ENCODE measurements at places on chromosomes 5 and 9.

GRCh38 chr5:155952486-155953089 lies 374.4 kb upstream of the SGCD start:
- no peak for DNase-seq

DNA sequence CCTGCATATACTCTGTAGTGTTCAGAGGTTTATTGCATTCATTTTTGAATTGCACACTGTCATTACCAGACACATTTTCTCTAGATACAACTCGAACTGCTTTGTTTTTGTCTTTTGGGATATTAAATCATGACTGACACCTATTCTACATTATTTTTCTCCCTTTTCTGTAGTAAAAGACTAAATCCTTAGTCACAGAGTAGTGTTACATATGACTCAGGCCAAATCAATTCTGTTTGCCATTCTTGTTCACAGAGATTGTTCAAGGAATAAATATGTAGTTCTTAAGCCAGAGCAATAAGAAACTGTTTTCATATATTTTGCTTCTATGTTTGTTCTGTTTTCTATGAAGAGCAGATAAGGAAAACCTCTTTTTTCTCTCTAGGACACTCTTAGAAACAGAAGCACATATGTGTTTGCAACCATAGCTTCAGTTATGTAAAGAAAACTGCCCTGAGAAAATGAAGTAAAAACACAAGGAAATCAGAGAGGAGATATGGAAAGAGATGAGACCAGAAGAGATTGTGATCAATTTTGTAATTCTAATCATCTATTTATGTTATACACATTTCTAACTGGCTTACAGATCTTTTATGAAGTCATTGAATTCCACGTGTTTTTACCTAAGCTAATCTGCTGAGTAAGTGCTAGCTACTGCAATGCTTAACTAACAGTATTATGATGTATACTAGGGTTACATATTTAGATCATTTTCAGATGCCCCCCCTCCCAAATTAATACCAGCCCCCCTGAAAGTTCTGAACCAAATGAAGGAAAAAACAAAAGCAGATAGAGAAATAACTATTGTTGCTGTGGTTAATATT lies 1995.6 kb upstream of the CDH6 start:
- peak; percentile 2 for DNase-seq

GRCh38 chr5:58300346-58300895 lies 159.5 kb downstream of the PLK2 start:
- DNase-seq, result no peak

DNA sequence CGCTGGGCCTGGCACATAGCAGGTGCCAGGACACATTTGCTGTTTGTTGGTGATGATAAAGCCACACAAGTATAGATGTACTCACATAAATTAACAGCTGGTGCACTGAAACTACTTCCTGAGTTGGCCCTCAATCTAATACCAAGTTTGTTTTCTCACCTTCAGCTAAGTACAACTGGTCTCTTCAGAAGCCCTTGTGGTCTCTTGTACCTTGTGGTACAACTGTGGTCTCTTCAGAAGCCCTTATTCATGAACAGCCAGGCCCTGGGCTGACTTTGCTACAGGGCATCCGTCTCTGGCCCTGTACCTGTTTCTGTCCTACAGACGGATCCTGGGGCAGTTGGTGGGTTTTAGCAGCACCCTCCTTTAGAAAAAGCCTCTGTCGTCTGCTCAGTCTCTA lies 81.5 kb downstream of the DAB2IP start:
- DNase-seq, result no peak

- no peak for DNase-seq
Measured at GRCh38 chr5:120779674-120780073, 315.6 kb downstream of the PRR16 start.

DNA sequence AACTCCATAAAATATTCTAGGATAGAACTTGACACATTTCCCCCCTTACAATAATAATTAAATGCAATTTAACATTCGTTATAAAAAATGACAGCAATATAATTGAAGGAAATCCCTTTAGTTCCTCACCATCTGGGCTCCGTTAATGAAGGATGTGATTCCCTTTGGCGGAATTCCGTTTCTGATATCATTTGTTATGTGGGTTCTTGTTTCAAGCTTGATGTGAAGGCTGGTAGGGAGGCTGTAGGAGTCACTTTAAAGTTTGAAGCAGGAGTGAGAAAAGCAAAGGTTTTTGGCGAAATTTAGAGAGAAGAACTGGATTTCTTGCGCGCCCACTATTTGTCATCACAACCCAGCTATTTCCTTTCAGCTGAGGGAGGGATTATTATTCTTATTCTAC lies 4.0 kb downstream of the RGS7BP start:
- DNase-seq, result no peak

DNA sequence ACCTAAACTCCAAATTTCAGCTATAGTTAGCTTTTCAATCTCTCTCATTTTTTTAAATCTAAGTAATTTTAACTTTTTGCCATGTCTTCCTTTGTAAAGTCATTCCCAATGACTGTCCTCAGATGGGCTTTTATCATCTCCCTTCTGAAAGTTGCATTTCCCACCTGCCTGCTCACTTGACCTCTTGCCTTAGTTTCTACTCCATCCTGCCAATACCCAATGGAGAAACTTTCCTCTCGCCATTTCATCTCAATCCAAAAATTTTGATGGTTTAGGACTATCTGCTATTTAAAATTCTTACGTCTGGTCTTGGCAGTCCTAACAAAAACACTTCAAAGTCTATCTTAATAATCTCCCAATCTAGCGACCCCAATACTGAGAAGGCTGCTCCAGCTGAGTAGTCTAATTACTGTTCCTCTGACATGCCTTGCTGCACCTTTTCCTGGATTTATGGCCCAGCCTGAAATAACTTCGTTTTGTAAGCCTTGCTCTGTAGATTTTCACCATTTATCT lies 231.3 kb downstream of the PRR16 start:
- no peak for DNase-seq

DNA sequence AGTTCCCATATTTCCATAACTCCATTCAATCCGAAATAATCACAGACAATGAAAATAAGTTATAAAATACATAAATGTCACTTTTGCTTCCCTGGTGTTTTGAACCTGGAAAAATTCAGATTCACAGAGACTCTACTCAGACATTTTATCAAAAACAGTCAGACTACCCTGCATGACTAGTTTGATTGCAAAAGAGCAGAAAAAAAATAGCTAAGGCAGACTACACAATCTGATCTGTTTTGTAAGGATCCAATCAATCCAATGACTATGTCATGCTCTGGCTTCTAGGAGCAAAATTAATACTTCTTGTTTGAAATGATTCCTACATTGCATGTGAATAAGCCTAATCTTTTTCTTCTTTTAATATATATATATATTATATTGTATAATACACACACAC lies 1262.6 kb downstream of the EFNA5 start:
- DNase-seq, result peak; percentile 21

DNA sequence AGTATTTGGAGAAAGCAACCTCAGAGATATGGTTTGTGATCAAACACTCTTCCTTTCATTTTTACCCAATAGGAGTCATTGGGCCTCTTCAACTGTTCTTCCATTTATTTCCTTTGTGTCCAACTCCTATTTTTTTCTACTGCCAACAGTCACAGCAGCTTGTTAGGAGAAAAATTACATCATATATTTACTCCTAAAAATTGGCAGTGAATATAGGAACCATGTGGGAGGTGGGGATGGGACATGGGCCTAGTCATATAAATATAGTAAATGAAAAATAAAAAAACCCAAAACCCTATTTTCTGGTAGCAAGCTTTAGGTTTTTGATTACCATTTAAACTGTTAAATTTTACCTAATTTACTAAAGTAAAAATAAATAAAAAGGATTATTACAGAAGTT lies 134.9 kb upstream of the MPDZ start:
- peak; percentile 29 for DNase-seq
